ENCODE measurements at places on chromosomes 11 and 22.

GRCh38 chr11:123586568-123586967 lies 67.9 kb downstream of the SCN3B start:
- no peak overlapping the region for H3K27ac ChIP-seq
- no peaks in the 10 kb centered on the region for H3K27me3 ChIP-seq
- H3K4me3 ChIP-seq, result no peak overlapping the region
- no peak for DNase-seq
- no peaks in the 10 kb centered on the region for H3K36me3 ChIP-seq

DNA sequence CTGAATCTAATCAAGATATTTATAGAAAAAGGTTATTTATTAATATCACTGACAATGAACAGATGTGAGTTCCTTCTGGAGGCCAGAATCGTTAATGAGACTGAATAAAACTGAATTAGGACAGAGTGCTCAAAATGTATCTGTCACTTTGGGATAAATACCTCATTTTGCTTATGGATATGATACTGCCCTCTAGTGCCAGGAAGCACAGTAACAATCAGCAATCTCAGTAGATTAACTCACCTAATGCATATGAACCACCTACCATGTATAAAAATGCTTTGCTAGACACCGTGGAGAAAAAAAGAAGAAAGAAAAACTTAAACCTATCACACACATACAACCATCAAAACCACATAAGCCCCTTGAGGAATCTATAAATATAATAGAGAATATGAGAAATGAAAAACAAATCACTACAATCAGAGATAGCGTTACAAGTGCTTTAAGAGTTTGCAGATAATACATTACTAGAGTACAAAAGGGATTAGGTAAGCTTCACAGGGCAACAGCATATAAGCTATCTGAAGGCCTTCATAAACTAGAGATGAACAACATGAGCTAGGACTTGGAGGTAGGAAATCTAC lies 117.4 kb downstream of the SGSM3 start:
- H3K4me1 ChIP-seq, result peaks cover 10% of the 10 kb centered on the region
- peak; percentile 42 for DNase-seq
- no peak overlapping the region for H3K4me3 ChIP-seq
- H3K27ac ChIP-seq, result no peak overlapping the region

DNA sequence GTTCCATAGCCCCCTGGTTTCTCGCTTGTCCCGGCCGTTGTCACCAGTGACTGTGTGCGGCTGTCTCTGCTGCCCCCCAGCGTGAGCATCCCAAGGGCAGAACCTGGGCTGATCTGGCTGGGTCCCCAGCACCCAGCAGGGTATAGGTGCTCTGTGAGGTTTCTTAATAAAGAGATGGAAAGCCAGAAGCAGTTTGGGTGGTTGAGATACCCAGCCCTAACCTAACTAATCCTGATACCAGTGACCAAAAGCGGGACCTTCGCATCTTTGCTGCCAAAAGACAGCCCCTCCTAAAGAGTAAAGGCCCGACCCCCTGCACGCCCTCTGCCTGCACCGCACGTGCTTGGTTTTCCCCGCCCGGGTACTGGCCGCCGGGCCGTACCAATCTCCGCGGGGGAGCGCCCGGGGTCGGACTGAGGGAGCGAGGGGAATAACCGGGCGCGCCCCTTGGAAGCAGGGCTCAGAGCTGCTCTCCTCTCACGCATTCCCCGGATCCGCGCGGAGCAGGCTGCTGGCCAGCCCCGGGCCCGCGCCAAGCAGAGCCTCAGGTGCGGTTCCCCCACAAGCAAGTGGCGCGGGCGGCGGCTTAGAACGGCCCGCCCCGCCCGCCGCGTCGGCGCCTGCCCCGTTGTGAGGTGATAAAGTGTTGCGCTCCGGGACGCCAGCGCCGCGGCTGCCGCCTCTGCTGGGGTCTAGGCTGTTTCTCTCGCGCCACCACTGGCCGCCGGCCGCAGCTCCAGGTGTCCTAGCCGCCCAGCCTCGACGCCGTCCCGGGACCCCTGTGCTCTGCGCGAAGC lies at the start of gene DGAT2:
Gene DGAT2, plus strand, starts transcription at position 667 of the 797 bp plus-strand sequence. CDS start 214 bp downstream, outside the sequence.
- peak within 1 kb of the TSS; percentile 66 for H3K27ac ChIP-seq
- H3K4me3 ChIP-seq, result peak within 1 kb of the TSS; percentile 53
- DNase-seq, result peak; percentile 55
- H3K36me3 ChIP-seq, result no peaks in the 10 kb centered on the region
- H3K4me1 ChIP-seq, result 0 out of 2 replicates have a peak, but pooled peaks cover 2% of the 10 kb centered on the region
- no peaks in the 10 kb centered on the region for H3K27me3 ChIP-seq

GRCh38 chr11:45906965-45907611 lies at the start of gene FREY1:
Gene FREY1 (minus strand): TSS chr11:45907271. CDS start chr11:45907245, 26 bp downstream.
- H3K4me3 ChIP-seq, result no peak within 1 kb of the TSS
- no peaks in the 10 kb centered on the region for H3K4me1 ChIP-seq
- H3K36me3 ChIP-seq, result no peaks in the 10 kb centered on the region
- H3K27ac ChIP-seq, result no peak within 1 kb of the TSS

Data from SJCRH30 (cell line).